ENCODE measurements at places on chromosomes 6 and 20.

DNA sequence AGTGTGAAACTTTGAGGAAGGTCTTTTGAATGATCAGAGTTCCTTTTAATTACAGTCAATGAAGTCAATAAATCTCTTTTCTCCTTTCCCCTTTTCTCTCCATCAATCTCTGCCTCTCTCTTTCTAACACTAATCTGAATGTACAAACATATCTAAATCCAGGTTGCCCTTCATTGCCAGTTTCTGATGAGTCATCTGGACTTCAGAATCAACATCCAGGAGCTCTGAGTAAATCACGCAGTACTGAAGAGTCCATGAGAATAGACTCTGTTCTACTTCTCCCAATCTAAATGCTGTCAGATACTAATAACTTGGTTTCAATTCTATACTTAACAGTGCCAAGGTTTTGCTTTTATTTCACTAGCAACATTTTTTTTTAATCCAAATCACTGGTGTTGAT, 238.7 kb upstream of the THEMIS start:
- DNase-seq, result no peak

GRCh38 chr6:63415286-63415685, 95.5 kb upstream of the LGSN start:
- DNase-seq, result no peak

DNA sequence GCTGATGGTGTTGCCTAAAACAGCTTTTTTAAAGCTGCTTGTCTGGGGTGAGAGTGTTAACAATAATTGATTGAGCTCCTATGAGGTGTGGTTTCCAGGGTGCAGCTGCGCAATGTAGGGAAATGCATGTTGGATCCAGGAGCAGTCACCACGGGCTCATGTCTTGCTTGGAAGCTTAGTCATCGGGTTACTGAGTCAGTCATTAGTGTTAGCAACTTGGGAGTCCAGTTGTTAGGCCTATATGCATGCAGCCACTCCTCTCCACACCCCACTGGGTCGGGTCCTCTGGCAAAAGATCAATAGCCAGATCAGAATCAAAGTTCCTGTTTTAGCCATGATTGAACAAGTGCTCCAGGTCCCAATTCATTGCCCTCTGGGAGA, 271.7 kb upstream of the CHD6 start:
- DNase-seq, result no peak

- no peak for DNase-seq
Measured at GRCh38 chr20:41432746-41433145, 66.1 kb upstream of the EMILIN3 start.

DNA sequence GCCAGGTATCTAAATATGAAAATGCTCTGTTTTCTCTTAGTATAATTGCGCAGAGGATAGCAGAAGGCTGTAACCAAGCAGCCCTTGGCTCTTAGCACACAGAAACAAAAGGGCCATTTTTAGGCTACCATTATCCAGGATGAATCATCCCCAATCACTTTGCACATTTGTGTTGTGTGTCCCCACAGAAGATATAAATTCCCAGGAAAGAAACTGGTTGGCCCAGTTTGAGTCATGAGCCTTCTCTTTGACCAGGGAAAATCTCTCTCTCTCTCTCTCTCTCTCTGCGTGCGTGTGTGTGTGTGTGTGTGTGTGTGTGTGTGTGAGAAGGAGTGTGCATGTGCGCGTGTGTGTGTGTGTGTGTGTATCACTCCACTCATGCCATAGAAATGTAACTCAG, 178.5 kb downstream of the FRK start:
- DNase-seq, result no peak

Measured in stimulated activated CD8-positive, alpha-beta memory T cell treated with anti-CD3 and anti-CD28 coated beads, Interleukin-7, amount 100 ng/mL, for 1 hour (primary cell).